Thoracic aorta (tissue), 2 donors: ENCODE measurements at places on chromosomes 7 and 10.

- no peak for DNase-seq
Observed at GRCh38 chr7:128420773-128421172, 11.0 kb upstream of the IMPDH1 start.

- DNase-seq, result no peak
Observed at GRCh38 chr7:28988810-28989209, 30.7 kb upstream of the TRIL start.

- no peak for DNase-seq
Observed at GRCh38 chr7:158633055-158633956, 45.7 kb upstream of the PTPRN2 start.

DNA sequence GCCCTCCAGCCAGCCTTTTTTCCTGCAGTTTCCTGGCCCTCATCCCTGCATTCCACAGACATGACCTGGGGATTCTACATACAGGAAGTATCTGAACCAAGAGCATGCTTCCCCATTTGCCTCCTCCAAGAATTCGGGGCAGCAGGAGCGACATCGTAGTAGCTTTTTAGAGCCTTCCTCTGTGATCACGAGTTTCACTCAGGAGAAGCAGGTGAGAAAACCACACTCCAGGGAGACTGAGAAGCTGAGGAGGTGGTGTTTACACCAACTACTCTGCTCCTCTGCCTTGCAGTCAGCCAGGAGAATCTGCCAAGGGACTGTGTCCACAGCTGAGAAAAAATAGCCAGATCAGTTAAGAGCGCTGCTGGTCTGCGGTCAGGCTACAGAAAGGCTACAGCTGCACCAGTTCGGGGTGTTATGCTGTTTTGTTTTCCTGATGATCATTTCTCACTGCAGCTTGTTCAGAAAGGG lies 54.1 kb downstream of the HSPA12A start:
- no peak for DNase-seq

DNA sequence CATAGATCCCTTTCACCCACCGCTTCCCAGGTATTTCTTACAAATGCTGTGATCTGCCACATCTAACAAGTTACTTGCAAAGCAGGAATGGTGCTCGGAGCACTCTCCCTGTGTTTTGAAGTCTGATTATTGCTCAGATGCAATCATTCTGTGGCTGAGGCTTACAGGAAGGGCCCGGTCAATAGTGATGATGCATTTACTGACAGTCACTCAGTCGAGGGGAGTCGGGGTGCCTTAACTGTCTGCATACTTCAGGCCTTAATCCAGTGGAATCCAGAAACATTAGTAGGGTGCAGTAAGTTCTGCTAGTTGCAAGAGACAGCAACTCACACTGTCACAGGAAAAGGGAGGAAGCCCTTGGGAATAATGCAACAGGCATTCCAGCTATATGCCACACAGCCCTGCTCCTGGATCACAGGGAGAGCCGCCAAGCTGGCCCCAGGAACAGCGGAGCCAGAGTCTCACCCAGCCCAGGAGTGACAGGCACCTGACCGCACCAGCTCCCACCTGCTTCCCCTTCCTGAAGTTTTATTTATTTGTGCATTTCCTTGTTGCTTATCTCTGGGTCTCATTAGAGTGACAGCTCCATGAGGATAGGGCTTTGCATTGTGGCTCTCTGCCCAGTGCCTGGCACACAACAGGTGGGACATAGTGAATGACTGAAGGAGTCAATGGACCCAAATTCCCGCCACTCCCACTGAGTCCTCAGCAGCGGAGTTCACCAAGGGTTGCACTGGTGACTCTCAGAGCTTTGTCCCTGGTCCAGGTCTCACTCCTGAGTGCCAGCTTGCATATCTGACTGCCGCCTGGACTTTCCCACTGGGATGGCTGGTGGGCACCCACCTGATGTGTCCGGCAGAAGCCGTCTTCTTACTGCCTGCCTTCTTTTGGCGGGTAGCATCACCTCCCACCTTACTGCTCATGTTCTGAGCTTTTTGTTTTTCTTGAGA lies 212.5 kb upstream of the SH2B2 start:
- no peak for DNase-seq

DNA sequence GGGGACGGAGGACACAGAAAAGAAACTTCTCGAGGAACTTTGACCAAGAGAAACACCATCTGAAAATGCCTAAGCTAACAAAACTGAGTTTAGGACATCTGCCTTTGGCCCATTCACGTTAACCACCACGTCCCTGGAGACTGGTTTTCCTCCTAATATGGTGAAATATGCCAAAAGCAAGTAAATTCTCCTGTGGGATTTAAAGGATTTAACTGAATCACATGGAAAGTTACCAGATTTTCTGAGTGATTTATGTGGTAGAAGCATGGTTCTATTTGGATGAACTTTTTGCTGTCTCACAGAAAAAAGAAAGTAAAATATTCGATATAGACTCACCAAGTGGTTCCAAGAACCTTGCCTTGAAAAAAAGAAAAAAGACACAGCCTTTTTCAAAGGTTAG lies 30.4 kb upstream of the BMPER start:
- no peak for DNase-seq
